Activated CD8-positive, alpha-beta memory T cell treated with anti-CD3 and anti-CD28 coated beads for 4 hours (primary cell): ENCODE measurements at places on chromosomes 1 and 21.
A peak's percentile ranks its signal among the peaks of the same experiment; 100 is the strongest.

DNA sequence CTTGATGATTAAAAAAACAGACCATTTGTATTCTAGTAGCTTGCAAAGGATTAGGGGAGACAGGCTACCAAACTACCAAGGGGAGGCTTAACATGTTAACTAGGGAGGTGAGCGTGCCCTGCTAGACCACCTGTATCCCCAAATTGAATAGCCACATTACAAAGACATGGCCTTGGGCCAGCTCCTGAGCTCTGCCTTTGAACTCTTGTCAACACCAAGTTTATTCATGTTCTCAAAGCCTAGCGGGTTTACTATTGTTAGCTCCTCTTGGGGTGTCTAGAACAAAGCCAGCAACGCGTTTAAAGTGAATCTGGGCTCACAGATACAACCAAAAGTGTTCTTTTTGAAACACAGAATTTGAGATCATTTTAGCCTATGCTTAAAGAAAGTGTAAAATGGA lies 36.3 kb downstream of the SMYD2 start:
- DNase-seq: no peak

GRCh38 chr1:44677201-44677766 lies 2.8 kb downstream of the ARMH1 start:
- DNase-seq: no peak

GRCh38 chr1:31672986-31673385 lies 28.3 kb upstream of the PEF1 start:
- DNase-seq: no peak

GRCh38 chr1:199087144-199087543 lies 448.3 kb downstream of the PTPRC start:
- no peak for DNase-seq

DNA sequence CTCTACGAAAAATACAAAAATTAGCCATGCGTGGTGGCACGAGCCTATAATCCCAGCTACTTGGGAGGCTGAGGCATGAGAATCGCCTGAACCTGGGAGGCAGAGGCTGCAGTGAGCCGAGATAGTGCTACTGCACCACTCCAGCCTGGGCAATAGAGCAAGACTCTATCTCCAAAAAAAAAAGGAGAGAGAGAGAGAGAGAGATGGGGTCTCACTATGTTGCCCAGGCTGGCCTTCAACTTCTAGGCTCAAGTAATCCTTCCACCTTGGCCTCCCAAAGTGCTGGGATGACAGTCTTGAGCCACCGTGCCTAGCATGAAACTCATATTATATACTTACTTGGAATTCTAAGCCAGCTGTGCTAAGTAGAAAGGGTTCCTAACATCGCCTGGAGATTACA lies 29.7 kb downstream of the PSMB2 start:
- no peak for DNase-seq

DNA sequence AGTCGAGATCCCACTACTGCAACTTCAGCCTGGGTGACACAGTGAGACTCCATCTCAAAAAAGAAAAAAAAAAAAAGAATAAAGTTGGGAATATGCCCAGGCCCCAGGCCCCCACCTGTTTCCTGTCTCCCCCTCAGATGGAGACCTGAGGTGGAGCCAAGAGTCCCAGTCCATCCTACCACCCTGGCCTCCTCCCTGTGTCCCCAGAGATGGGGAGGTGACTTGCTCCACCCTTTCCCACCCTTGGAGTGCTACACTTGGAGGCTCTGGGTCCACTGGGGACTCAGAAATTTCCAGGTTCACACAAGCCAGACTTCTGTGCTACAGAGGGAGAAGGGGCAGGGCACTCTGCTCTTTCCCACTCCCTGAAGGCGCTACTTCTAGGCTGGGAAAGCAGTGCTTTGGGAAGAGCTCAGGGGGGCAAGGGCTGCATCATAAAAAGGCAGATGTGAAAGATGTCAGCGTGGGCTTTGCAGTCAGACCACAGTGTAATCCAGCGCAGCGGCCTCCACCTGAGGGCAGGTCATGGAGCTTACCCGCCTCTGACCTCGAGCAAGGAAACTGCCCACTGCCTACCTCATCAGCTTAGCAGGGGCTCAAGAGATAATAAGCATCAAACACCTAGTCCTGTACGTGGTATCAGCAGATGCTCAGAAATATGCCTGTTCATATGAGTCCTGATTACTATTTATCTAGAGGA lies 13.4 kb downstream of the TMEM63A start:
- no peak for DNase-seq

DNA sequence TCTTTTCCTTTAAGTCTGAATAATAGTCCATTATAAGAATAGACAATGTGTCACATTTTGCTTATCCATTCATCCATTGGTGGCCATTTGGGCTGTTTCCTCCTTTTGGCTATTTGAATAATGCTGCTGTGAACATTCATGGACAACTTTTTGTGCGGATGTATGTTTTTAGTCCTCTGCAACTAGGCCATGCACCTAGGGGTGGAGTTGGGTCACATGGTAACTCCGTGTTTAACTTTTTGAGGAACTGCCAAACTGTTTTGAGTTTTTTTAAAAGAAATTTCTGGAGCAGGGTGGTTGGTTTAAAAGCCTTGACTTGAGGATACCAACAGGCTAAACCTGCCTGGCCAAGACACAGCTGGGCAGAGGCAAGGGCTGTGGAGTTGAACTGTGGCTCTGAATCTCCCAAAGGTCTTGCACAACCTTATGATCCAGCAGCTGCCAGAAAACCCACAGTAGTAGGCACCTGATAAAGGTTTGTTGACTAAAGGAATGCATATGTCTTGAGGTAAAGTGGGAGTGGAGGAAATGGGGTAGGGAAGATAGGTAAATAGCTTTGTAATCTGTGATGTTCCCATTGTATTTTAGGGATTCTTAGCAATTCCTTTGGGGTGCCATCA lies 5.6 kb upstream of the RPTN start:
- DNase-seq: no peak

- no peak for DNase-seq
Observed at GRCh38 chr1:248696774-248697173, 5.8 kb downstream of the OR14I1 start.

- no peak for DNase-seq
Observed at GRCh38 chr21:36704958-36705678, 6.2 kb downstream of the SIM2 start.

DNA sequence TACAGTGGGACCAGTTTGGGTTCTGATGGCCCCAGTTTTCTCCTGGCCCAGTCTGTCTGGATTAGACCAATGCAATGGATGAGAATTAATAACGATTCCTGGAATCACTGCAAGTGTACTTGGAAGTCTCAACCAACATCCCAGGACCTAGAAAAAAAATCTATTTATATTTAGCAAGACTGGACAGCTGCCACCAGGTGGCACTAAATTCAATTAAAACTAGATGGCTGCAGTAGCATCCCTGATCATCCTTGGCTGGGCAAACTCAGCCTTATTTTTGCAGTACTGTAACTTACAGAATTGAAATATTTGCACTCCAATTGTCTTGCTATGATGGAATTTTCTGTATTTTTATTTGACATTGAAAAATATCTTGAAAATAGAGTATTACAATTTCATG lies 165.7 kb downstream of the NCAM2 start:
- DNase-seq: peak; percentile 0

GRCh38 chr1:13730291-13730690 lies 30.3 kb downstream of the PRDM2 start:
- DNase-seq: no peak

- no peak for DNase-seq
Observed at GRCh38 chr1:51515982-51516648, 3.0 kb downstream of the EPS15 start.

- DNase-seq: no peak
Observed at GRCh38 chr1:29237852-29238619, 1.7 kb downstream of the PTPRU start.

DNA sequence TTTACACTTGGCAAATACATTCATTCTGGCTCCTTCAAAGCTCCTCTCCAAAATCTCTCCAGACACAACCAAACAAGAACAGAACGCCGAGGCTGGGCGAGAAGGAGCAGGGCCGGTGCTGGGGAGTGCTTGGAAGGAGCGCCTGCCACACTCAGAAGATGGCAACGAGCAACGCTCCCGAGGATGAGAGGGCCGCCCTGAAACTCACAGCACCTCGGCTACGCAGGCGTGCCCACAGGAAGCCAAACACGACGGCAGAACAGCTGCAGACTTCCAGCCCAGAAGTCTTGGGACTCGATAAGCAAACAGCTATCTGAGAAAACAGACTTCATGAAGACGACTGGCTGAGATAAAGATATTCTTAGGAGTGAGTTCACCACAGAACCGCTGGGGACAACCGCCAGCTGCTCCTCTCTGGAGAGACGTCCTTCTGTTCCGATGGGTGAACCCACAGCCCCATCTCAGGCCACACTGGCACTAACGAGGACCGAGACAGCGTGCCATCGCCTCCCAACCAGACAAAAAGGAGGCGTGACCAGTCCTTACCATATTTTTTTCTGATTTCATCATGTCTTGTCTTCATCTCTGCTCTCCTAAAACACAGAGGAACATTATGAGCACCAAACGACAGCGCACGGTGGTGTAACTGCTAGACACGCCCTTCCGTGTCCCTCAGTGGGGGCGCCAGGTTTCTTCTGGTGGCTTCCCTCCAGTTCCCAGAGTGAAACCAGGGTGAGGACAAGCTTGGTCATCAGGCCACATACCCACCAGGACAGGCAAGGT lies 18.6 kb downstream of the PTTG1IP start:
- no peak for DNase-seq

DNA sequence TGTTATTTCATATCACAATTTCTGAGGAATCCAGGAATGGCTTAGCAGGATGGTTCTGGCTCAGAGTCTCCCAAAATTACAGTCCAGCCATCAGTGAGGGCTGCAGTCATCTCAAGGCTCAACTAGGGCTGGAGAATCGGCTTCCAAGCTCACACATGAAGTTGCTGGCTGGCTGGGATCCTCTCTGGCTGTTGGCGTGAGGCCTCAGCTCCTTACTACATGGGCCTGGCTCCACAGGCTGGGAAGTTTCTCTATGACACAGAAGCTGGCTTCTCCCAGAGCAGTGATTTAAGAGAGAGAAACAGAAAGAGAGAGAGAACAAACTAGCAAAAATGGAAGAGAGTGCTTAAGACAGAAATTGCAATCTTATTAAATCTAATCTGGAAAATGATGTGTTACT lies 38.8 kb upstream of the RGS8 start:
- no peak for DNase-seq

DNA sequence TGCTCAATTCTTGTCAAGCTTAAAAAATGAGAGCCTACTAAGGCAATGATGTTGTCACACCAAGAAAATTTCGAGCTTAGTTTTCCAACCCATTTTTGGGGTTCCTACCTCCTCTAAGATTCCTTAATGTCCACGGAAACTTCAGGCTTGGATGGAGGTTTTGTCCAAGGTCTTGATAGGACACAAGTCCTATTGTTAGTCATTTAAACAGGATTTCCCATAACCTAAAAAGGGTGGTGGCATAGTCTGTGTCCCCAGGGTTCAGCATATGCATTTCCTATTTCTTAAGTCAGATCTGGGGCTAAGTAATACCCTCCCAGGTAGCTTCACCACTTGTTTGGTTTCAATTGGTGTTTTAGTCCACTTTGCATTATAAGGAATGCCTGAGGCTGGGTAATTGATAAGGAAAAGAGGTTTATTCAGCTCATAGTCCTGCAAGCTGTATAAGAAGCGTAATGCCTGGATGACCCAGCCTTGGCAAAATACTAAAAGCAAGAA lies 10.9 kb upstream of the PADI2 start:
- no peak for DNase-seq

GRCh38 chr1:160437432-160438316 lies 37.3 kb downstream of the VANGL2 start:
- no peak for DNase-seq

- no peak for DNase-seq
Observed at GRCh38 chr1:223716302-223716862, 4.0 kb downstream of the CAPN2 start.

GRCh38 chr1:30447080-30447479 lies 276.3 kb downstream of the MATN1 start:
- DNase-seq: no peak

- no peak for DNase-seq
Observed at GRCh38 chr21:14875704-14876523, 188.9 kb downstream of the NRIP1 start.

DNA sequence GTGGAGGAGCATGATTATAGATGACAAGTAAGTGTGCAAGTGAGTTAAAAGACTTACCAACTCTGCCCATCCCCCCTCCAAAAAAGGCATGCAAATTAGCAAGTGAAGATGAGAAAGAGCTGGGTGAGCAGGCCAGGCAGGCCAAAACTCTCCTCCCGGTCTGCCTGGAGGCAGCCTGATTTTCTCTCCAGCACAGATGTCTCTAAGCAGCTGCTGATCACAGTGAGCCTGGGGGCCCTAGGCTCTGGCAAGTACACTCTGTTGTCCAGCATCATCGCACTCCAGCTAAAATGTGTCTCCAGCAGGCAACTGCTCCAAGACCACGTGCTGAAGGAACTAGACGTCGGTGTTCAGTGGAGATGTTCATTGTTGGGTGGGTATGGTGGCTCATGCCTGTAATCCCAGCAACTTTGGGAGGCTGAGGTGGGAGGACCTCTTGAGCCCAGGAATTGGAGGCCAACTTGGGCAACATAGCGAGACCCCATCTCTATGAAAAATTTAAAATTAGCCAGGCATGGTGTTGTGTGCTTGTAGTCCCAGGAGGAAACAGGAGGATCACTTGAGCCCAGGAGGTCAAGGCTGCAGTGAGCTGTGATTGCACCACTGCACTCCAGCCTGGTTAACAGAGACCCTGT lies 56.7 kb upstream of the PUM1 start:
- no peak for DNase-seq

- no peak for DNase-seq
Observed at GRCh38 chr21:21907271-21907670, 909.1 kb downstream of the NCAM2 start.

GRCh38 chr1:22814176-22815042 lies 103.8 kb downstream of the EPHB2 start:
- no peak for DNase-seq

GRCh38 chr1:29083317-29084195 lies 40.1 kb downstream of the TMEM200B start:
- DNase-seq: no peak

DNA sequence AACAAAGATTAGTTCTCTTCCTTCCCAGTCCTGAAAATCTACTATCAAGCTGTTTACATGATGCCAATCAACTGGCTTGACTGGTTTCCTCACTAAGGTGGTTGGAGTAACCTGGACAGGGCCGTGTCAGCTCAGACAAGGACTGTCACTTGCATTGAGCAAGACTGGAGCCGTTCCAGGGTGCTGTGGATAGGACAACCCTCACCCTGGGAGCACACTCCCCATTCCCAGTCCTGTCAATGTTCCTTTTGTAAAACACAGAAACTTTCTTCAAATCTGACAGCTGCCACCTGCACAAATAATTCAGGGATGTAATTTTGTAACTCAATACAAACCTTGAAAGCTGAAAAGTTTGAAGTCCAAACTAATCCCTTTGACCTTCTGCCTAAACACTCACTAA lies 31.4 kb downstream of the PLPP3 start:
- no peak for DNase-seq

DNA sequence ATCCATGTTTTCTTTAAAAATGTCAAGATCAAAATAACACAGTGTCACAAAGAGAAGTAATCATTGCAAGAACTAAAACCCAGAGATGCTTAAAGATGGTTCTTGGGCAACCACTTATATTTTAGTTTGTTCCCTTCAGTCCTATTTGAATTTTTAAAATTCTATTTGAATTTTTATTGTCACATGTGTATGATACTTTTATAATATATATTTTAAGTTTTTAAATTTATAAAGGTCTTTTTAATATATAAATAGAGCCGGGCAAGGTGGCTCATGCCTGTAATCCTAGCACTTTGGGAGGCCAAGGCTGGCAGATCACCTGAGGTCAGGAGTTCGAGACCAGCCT lies 22.3 kb upstream of the DISC1 start:
- no peak for DNase-seq

- DNase-seq: no peak
Observed at GRCh38 chr1:45854724-45855123, 51.3 kb downstream of the MAST2 start.

GRCh38 chr1:243582326-243582725 lies 267.7 kb downstream of the AKT3 start:
- no peak for DNase-seq
